NCI-H1930 (cell line): ENCODE measurements at places on chromosomes 13 and 19.

GRCh38 chr19:18466354-18466753, 28.4 kb upstream of the ISYNA1 start:
- no peak for DNase-seq

- peak; percentile 56 for DNase-seq
These were observed 35.9 kb downstream of the OXGR1 start for GRCh38 chr13:96958286-96958891.

DNA sequence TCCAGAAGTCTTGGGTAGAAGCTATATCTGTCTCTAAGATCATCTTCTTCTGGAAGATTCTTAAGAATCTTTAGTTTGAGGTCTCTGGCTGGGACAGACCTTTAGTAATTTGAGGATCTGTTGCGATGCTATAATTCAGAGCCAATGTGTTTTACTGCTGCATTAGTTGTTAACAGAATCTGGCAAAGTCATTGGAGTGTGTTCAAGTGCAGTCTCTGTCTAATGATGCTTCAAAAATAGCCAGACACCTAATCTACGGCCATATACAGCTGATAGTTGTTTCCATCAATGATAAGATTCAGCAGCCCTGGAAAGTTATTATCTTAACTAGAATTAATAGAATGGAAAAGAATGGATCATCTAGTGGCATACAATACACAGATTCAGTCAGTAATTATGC, 72.6 kb downstream of the CDK8 start:
- DNase-seq = no peak

DNA sequence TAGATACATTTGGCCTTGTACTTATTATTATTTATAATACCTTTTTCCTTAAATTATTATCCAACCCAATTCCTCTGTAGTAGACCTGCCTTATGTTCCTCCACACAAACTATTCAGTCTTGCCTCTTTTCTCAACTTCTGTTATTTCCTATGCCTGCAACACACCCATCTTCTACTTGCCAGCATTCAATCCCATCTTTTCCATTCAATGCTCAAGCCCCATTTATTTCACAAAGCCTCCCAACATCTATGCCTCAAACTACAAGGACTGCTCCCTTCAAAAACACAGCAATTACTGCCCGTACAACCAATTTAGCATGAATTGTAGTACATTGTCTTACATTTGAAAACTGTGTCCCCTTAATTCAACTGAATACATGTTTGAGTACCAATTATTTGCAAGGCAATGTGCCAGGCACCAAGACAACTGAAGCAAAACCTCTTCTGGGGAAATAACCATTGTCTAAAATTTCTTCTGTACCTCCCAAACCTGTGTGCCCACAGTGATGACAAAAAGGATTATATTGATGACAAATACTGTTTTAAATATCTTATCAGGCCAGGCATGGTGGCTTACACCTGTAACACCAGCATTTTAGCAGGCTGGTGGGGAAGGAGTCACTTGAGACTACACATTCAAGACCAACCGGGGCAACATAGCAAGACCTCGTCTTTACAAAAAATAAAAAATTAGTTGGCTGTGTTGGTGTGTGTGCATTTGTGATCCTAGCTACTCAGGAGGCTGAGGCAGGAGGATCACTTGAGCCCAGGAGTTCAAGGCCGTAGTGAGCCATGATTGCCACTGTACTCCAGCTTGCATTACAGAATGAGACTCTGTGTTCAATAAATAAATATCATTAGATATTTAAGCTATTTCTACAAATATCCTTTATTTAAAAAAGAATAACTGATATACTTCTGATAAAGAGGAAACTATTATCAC, 35.1 kb downstream of the ELF1 start:
- DNase-seq = no peak

DNA sequence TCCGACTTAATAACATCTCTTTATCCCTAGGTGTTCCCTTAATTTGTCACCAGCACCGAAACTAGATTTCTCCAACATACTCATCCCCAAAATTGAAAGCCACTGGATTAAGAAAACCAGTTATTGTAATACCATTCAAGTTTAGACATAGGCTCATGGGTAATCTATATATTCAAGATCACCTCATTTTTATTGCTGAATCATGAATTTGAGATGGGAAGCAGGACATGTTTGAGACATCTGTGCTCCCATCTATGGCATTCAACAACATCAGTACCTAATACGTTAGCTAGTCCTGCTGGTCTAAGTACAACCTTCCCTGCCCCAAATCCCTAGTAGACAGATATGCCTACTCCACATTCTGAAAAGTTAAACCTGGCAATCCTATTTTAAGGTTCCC, 820.6 kb downstream of the PCDH9 start:
- DNase-seq = no peak

DNA sequence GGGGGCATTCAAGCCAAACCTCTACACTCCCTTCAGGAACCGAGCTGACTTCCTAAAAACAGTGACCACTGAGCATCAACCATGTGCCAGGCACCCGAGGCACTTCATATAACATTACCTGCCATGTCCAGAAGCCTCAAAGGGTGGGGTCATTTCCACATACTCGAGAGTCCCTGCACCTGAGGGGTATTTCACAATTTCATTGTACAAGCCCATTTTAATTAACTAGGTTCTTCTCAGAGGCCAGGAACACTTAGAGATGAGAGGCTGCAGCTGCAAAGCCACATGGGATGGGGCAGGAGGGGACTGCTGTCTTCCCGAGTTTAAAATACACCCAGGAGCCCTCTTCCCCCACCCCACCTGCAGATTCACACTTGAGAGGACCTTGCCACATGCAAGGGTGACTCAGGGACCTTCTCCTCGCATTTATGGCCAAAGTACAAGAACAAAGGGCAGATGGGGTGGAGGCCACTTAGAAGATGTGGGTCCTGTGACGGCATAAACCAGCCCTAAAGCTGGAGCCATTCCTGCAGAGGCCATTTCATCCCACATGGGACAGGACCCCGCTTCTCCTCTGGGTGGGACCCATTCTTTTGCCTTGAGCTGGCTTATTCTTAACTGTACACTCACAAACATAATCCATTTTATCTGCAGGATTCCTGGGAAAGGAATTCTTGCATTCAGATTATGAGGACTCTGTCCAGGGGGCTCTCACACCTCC, 43.9 kb downstream of the RAB20 start:
- no peak for DNase-seq

DNA sequence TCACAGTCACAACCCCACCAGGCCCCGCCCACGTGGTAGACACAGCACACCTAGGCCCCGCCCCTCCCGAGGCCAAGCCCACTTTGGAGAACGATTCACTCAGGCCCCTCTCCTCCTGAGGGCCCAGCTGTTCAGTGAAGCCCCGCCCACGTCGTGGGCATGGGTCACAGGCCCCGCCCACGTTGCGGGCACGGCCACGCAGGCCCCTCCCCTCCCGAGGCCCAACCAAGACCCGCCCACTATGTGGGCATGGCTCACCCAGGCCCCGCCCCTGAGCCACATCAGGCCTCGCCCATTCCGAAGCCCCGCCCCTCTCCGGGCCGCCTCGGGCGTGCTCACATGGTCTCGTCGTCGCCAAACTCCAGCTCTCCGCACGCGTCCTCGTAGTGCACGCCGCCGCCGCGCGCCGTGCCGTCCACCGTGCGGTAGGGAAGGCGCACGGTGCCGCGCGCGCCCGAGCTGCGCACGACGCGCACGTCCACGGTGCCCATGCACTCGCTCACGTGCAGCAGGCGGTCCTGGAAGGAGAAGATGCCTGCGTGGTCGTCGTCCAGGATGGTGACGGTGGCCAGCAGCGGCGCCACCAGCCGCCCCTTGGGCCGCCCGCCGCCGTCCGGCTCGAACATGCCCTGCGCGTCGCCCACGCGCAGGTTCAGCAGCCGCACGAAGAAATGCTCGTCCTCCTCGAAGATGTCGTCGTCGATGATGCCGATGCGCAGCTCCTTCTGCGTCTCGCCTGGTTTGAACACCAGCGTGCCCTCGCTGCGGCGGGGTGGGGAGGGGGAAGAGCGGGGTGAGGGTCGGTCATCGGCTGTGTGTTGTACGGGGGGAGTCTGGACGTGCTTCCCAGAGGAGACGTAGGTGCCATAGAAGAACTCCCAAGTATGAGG, 24.0 kb downstream of the SLC8A2 start:
- peak; percentile 95 for DNase-seq

GRCh38 chr13:72180253-72180952, 313.4 kb upstream of the DACH1 start:
- no peak for DNase-seq

DNA sequence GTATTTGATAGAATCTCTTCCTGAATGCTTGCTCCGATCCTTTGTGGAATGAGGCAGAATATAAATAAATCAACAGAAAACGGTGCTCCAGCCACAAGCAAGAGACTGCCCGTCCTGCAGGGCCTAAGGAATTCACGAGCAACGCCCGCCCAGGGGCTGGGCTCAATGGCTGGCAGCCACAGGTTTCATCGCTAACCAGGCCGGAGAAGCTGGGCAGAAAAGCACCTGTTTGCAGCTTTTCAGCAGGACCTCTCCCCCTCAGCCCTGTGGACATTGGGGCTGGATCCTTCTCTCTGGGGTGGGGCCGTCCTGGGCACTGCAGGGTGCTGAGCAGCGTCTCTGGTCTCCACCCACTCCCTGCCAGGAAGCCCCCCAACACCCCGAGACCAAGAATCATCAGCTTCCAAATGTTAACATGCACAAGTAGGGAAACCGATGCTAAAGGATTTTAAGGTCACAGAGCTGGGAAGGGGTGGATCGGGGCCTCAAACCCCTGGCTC, 102.5 kb downstream of the GADD45B start:
- DNase-seq = no peak

- DNase-seq = no peak
These were observed 153.6 kb downstream of the KATNAL1 start for GRCh38 chr13:30153545-30154426.

- no peak for DNase-seq
These were observed 408.3 kb downstream of the ZNF536 start for GRCh38 chr19:30780456-30780855.

- DNase-seq = no peak
These were observed 87.4 kb upstream of the TEX29 start for GRCh38 chr13:111233080-111233479.

DNA sequence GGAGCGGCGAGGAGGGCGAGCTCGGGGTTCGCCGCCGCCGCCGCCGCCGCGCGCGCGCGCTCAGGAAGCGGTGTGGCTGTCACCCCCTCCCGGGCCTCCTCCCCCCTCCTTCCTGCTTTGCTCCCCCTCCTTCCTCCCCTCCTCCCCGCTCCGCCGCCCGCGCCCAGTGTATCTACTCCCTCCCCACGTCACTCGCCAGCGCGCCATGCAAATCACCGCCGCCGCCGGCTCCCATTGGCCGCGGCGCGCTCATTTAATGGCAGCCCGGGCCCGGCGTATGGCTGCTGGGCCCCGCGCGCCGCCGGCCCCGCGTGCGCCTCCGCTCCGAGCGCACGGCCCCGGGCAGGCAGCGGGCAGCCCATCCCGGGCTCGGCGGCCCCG, 335 bp upstream of the SOX1 start:
- DNase-seq = peak; percentile 97

- DNase-seq = no peak
These were observed 316.4 kb downstream of the GPC5 start for GRCh38 chr13:91714855-91715254.

DNA sequence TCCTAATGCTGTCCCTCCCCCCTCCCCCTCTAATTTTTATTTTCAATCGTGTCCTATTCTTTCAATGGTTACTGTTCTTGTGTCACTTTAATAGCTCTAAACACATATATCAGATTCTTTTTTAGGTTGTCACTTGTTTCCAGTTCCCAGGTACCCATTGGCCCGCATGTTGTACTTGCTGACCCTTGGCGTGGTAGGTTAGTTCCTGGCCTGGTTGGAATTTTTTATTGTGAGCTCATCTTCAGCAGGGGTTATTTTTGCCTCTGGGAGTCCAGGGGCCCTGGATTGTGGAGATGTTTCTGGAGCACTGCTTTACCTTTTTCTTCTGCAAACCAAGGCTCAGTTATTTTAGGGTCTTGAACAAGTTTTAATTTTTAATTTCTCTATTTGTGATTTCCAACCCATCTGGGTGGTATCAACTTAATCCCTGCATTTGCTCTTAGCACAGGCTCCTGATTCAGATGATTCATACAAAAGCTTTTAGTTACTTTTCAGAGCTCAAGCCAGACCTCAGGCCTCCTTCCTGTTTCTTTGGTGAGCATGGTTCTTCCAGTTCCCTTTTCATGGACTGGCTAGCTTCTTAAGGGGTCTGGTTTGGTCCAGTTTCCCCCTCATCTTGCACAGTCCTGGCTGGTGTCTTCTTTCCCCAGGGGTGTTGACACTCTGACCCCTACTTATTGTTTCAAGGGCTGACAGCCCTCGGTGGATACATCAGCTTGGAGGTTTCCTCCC, 220.5 kb downstream of the TM9SF2 start:
- DNase-seq = no peak

DNA sequence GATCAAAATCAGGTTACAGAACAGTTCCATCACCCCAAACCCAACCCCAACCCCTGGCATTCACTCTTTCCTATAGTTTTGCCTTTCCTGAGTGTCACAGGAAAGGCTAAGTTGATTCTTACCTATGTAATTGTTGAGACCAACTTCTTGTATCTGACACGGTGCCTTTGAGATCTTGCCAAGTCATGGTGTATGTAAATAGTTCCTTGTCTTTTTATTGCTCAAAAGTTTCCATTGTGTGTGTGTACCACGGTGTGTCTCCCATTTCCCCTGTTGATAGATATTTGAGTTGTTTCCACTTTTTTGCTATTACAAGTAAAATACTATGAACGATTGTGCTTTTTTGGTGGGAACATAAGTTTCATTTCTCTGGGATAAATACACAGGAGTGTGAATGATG, 3.3 kb upstream of the IGFL2 start:
- DNase-seq = no peak

DNA sequence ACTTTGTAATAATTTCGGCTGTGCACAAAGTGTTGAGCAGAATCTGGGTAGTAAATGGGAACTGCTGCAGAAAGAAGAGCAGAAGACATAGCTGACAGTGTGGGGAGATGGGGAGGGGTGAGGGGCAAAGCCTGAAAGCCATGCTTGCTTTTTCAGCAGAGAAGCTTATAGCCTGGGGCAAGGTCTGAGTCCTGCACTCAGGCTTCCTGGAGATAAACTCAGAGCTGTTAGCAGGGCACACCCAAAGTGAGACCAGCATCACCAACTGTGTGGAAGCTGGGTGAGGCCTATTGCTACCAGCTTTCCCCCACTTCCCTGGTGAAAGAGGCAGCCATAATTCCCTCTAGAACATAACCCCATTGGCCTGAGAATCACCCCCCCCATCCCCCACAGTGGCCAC, 15.6 kb upstream of the LHFPL6 start:
- no peak for DNase-seq

DNA sequence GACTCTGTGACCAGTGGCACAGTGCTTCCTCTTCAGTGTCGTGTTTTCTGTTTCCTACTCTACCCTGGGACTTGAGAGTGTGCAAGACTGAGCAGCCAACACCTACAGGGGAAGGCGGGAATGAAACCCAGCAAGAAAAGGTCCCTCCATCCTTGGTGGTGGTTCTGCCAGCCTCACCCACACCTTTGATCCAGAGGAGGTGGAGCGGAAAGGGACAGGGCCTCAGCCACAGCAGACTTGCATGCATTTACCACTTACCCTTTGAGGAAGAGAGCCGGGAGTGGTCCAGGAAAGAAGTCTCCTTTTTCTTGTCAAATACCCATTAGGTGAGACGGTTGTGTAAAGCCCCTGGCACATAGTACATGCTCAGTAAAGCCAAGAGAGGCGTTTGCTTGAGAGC, 164.8 kb upstream of the ZNF536 start:
- DNase-seq = no peak
